ENCODE measurements at places on chromosomes 4 and X.

GRCh38 chr4:40473578-40474388, 138.7 kb downstream of the CHRNA9 start:
- no peak for DNase-seq

GRCh38 chr4:77050962-77051361, 24.8 kb downstream of the CCNI start:
- DNase-seq: no peak

GRCh38 chrX:96696462-96696861, 11.8 kb downstream of the DIAPH2 start:
- DNase-seq: no peak

DNA sequence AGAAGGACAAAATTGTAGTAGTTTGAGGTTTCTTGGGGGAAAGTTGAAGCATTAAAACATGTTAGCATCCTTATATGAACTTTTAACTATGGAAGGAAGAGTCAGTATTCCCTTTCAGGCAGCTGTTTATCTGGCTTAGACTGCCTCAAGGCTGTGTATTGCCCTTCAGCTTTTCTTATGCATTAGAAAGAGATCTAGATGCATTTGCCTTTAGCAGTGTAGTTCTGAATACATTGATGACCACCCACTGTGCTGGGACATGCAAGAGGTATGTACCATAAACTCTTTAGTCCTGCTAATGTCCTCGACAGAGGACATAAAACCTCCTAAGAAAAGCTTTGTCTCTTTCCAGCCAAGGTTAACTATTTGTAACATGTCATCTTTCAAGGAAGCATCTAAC, 2.9 kb downstream of the FAM200B start:
- no peak for DNase-seq

GRCh38 chr4:185999207-185999606, 69.7 kb upstream of the TLR3 start:
- no peak for DNase-seq

GRCh38 chr4:126144543-126145237, 829.9 kb downstream of the FAT4 start:
- no peak for DNase-seq

DNA sequence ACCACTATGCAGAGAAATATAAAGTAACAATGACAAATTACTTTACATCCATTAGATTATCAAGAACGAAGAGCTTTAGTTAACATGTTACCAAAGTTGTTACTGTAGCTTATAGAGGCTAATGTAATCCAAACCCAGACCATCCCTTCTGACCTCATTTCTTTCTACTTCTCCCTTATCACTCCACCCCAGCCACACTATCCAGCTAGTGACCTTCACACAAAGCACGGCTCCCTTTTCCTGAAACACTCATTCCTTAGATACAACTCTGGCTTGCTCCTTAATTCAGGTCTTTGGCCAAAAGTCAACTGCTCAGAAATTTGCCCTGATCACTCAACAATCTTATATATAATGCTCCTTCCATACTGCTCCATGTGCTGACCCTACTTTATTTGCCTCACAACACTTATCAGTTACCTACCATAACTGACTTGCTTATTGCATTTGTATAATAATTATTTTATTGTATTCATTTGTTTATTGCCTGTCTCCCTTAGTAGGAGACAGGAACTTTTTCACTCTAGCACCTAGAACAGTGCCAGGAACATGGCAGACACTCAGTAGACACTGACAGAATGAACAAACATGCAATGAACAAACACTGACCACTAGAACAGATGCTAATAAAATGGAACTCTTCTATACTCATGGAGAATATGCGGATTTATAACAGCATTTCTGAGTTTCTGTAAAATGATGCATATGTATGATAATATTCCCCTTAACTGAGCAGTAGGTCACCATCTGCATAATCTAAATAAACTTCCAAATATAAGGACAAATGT, 67.6 kb downstream of the EIF4E start:
- no peak for DNase-seq

- DNase-seq: no peak
Observed at GRCh38 chr4:59571805-59572430, 1628.2 kb upstream of the ADGRL3 start.

DNA sequence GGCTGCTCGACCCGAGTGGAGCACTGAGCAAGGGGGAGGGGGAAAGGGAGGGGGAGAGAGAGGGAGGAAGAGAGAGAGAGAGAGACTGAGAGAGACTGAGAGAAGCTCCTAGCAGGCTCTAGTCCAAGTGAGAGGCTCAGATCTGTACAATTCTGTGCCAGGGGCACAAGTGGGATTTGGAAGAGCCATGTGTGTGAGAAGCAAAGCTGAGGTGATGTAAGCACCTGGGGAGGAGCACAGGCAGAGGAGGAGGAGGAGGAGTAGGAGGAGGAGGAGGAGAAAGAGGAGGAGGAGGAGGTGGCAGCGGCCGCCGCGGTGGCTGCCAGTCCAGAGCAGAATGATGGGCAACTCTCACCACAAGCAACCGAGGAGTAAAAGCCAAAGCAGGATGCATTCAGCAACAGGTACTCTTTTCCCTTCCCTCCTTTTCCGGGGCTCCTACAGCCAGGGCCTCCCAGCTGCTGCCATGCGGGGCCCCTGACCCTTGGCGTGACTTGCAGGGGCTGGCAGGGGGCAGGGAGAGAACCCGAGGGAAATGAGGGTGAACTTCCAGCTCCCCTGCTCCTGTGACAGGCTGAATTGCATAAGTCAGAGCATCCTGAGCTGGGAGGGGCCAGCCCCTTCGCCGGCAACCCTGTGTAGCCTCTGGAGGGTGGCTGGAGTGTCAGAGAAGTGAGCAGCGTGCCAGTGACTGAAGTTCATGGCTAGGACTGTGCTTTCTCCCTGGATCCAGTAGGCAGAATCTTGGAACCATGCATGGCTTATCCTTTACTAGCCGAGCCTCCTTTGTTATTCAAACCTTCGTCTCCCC, 62.2 kb downstream of the RTL5 start:
- DNase-seq: no peak

All from caudate nucleus (tissue), 63 donors.